ENCODE measurements at places on chromosomes 5 and 9.

- no peak for DNase-seq
Measured at GRCh38 chr5:109669991-109670706, 19.6 kb upstream of the MAN2A1 start.

DNA sequence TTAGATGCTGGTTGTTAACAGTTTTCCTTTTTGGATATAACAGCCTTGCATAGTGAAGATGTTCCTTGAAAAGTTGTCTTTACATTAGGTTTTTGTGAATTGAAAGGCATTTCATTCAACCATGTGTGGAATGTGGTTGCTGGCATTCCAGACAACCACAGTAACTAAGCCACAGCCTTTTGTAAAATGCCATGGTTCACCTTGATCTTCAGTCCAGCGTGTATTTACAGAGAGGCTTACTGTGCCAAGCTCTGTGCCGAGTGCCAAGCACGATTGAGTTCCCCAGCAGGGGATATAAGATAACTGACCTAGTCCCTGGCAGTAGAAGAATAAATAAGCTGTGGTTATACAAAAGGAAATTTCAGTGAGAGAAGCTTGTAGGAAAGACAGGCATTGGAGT lies 4.9 kb downstream of the EXOSC2 start:
- DNase-seq = no peak

- DNase-seq = no peak
Measured at GRCh38 chr9:33165263-33166151, 1.6 kb downstream of the B4GALT1 start.

DNA sequence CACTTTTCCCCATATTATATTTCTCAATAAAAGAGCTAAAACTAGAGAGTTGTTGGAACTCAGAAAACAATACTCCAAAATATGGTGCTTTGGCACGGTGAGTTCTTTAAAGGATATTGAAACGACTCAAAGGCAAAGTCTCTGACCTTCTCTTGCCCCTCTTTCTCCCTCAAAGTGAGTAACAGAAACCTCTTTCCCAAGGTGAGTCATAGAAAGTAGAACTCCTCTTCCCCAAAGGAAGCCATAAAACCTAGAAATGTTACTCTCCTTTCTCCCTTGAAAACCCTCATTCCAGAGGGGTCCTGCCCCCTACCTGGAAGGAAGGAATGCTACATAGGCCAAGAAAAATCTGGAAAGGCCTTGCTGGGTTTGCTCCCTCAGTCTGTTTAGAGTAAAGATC lies 47.5 kb downstream of the RAPGEF6 start:
- DNase-seq = no peak

GRCh38 chr5:43895876-43896275 lies 292.9 kb downstream of the NNT start:
- no peak for DNase-seq

- DNase-seq = no peak
Measured at GRCh38 chr5:138544181-138545134, 1.4 kb upstream of the ETF1 start.

DNA sequence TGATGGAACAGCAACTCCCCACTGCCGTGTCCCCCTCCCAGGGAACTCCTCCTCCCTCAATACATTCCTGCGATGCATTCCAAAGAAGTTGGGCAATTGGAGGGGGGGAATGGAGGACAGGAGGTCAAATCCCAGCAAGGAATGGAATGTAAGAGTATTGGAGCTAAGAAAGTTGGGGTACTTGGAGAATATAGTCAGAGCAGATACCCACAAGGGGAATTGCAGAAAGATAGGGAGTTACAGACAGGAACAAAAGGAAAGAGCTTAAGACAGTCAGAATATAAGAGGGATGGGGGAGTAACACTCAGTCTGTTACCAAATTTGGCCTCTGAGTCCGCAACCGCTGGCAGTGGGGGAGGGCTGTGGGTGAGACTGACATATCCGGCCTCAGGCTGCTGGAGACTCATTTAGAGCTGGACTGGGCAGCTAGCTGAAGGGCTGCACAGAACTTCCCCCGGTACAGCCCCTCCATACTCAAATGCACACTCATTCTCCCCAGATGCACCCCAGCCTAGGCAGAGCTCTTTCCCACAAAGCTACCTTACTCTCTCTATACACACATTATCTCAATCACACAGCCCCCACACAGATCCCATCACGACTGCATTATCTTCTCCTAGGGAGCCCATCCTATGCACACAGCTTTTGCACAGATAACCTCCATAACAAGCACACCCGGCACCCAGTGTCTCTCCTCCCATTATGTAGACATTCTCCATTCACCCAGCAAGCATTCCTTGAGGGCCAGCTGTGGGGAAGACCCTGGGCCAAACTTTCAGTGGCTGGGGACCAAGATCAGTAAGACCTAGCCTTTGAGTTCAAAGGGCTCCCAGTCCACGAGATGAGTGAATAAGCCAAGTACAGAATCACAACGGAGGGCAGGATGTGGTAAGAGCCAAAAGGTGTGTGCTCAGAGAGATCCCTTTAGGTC lies 3.7 kb downstream of the TLN1 start:
- DNase-seq = no peak

- DNase-seq = no peak
Measured at GRCh38 chr9:98271479-98271878, 16.0 kb upstream of the TBC1D2 start.

- no peak for DNase-seq
Measured at GRCh38 chr9:76412638-76413037, 18.4 kb upstream of the RFK start.

DNA sequence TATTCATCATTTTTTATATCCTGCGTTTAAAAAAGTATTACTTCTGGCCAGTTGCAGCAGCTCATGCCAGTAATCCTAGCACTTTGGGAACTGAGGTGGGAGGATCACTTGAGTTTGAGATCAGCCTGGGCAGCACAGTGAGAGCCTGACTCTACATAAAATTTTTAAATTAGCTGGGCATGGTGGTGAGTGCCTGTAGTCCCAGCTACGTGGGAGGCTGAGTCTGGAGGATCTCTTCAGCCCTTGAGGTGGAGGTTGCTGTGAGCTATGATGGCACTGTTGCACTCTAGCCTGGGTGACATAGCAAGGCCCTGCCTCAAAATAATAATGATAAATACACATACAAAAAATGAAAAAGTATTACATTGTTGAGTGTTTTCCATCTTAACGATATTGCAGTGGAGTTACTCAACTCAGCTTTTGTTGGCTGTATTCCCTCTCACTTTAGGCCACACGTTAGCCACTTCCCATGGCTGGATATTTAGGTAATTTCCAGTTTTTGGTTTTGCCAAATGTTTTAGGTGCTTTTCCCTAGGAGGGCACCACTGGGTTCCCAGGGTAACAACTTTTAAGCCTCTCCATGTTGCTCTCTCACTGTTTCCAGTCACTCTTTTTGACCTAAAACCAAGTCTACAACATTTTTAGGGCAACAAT lies 20.6 kb downstream of the SHB start:
- no peak for DNase-seq

DNA sequence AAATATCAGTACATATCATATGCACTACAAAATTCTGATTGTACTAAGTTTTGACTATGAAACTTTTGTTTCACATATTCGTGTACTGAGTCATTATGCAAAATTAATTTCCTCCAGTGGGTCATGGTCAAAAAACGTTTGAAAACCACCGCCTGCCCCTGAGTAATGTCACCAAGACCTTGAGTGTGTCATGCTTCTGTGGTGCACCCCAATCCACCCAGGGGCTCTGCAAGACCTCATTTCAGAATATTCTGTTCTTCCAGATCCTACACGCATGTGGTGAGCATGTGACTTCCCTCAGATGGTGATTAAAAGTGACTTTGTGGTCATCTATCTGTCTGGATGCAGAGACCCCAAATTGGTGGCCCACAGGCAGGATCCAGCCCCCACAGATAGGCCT lies 31.0 kb downstream of the ABLIM3 start:
- DNase-seq = no peak

GRCh38 chr5:140111011-140111858 lies 2.7 kb upstream of the PURA start:
- DNase-seq = no peak

DNA sequence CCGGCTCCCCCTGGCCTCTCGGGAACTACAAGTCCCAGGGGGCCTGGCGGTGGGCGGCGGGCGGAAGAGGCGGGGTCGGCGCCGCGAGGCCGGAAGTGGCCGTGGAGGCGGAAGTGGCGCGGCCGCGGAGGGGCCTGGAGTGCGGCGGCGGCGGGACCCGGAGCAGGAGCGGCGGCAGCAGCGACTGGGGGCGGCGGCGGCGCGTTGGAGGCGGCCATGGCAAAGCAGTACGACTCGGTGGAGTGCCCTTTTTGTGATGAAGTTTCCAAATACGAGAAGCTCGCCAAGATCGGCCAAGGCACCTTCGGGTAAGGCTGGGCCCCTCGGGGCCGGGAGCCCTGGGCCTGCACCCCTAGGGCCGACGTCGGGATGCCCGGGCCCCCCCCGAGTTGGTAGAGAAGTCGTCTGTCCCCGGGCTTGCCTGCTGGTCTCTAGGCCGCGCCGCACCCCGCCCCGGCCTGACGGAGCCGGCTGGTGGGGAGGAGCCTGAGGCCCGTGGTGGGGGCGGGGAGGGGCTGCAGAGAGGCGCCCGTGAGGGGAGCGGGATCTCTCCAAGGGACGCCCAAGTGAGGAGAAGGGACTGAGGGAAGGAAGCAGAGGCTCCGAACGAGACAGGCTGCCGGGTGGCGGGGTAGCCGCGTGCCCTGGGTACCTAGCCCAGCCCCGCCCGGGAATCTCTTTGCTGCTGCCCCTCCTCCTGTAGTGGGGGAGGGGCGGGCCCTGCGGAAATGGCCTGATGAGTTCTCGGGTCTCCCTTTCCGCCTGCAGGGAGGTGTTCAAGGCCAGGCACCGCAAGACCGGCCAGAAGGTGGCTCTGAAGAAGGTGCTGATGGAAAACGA lies at the start of gene CDK9:
CDK9 (plus strand) TSS at position 102 of the 840 bp plus-strand sequence; CDS start at position 217, 115 bp downstream.
- peak; percentile 93 for DNase-seq

GRCh38 chr5:59666440-59667068 lies 227.0 kb downstream of the PDE4D start:
- no peak for DNase-seq

- DNase-seq = no peak
Measured at GRCh38 chr9:99873943-99874584, 32.4 kb upstream of the STX17 start.

GRCh38 chr9:92970467-92970923 lies 23.2 kb downstream of the FGD3 start:
- no peak for DNase-seq

- peak; percentile 21 for DNase-seq
Measured at GRCh38 chr9:113682297-113682771, 193.8 kb upstream of the ZNF618 start.

DNA sequence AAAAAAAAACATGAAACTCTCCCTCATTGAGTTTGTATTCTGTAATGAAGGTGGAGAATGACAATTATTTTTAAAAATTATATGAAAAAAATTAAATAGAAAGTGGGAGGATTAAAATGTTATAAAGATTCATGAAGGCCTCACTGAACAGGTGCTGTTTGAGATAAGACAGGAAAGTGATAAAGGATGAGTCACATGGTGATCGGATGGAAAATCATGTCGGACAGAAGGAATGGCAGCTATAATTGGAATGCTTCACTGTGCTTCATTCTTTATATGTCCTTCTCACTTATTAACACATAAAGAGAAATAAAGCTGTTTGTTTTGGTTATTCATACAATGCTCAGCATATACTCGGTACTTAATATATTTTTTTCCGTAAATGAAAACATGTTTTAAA lies 464.5 kb upstream of the RGMB start:
- DNase-seq = no peak

GRCh38 chr5:170448221-170448620 lies 55.6 kb upstream of the KCNIP1 start:
- no peak for DNase-seq

DNA sequence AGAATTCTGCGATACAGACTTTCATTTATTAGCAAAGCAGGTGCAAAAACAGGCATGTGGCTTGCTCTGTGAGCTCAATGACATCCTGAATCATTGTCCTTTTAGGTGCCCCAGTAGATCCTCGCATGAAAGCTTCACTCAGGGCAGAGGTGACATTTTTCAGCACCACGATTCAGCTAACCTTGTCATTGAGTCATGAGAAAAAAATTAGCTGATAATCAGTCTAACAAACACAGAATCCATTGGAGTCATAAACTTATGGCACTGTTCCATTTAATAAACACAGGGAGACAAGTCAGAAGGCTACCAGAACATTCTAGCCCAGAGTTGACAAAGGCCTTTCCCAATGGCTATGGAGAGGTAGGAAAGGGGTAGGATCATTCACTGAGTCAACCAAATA lies 104.8 kb upstream of the RAD23B start:
- no peak for DNase-seq

DNA sequence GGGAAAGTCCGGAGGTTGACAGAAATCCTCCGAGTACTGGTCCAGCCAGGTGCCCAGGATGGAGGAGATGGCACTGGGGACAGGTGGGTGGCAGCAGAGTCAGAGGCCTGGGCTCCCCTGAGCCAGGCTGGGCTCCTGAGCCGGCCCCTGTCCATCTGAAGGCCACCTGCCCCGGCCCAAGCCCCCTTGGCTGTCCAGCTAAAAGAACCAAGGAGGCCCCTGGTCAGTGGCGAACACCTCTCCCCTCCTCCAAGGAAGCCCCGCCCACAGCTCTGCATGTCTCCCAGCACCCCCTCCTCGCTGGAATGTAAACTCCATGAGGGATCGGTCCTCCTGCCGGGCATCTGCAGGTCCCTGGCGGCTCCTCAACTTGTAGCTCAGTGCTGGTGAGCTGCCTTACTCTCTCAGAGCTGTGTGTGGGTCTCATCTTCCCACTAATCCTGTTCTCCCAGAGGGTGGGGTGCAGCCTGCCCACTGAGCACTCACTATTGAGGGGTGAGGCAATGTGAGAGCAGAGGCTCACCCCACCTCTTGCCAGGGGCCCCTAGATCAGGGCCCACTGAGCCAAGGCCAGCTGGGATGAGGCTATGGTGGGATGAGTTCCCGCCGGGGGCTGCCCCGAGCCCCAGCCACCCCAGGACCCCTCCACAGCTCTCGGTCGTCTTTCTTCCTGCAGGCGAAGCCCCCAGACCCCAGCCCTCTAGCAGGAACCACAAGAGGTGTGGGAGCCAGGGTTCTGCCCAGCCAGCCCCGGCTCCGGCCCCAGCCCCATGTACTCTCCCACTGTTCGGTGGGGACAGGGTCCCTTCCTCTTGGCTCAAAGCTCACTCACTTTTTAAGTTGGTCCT lies 12.0 kb downstream of the RALGDS start:
- no peak for DNase-seq

- peak; percentile 82 for DNase-seq
Measured at GRCh38 chr9:37464426-37465248, 613 bp downstream of the ZBTB5 start.

DNA sequence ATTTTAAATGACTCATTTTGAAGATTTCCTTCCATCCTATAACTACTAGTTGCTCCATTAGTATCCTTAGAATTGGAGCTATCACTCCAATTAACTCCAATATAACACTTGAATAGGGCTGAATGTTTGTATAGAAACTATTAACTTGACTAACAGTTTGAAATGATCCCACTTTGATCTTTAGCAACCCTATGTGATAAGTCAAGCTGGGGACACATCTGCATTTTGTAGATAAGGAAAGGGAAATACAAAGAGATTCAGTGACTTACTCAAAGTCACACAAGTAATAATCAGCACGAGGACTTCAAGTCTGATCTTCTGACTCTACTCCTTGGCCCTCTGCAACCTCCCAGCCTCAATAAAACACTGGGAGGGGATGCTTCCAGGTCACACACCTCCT lies 101.1 kb downstream of the TMEM215 start:
- DNase-seq = no peak

- DNase-seq = no peak
Measured at GRCh38 chr5:82717738-82718137, 359.5 kb downstream of the TMEM167A start.

GRCh38 chr5:143767162-143767561 lies 44.8 kb upstream of the HMHB1 start:
- no peak for DNase-seq

All from central memory CD8-positive, alpha-beta T cell (primary cell).